ENCODE measurements at places on chromosomes 5 and 9.

DNA sequence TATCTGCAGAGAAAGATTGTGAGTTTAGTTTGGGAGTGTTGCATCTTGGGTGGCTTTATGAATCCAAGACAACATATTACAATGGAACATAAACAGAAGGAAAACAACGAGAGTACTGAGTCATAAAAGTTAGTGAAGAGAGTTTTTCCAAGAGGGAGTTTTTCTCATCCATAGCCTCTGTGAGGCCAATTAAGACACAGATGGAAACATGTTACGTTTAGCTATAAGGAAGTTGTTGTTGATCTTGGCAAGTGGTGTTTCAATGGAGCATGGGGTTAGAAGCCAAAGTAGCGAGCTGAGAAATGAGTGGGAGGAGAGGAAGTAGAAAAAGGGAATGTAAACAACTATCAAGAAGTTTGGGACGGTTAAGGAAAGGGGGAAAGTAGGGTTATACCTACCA lies 53.3 kb upstream of the SPATA31D4 start:
- DNase-seq = peak; percentile 90

- DNase-seq = no peak
These were observed 55.5 kb downstream of the MINAR2 start for GRCh38 chr5:129803403-129803802.

DNA sequence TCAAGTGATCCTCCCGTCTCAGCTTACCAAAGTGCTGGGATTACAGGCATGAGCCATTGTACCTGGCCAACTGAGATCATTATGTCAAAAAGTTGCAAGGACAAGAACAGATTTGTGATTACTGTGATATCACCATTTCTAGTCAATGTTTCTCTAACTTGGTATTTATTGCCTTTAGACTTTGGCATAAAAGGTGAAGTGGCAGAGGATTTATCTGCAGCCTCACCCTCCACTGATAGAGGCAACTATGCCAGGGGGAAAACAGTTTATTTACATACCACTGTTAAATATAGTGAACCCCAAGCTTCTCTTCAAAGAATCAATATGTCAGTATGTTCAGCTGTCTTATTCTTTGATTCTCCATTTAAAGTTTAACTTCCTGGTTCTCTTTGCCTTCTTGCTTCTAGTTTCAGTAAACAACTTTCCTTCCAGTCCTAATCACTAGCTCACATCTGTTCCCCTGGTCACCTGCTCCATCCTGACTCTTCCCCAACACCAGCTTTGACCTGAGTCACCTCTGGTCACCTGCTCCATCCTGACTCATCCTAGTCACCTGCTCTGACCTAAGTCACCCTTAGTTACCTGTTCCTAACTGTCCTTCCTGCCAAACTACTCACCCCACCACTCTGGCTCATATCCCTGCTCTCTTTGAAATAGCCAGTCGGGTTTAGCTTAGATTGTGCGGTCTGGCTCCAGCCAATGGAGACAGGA lies 29.9 kb downstream of the SEMA6A start:
- no peak for DNase-seq

- peak; percentile 71 for DNase-seq
These were observed at the start of gene MELK for GRCh38 chr9:36572515-36573418. Gene MELK, plus strand, starts transcription at chr9:36572895. Its CDS starts 8,787 bp downstream, at chr9:36581682.

DNA sequence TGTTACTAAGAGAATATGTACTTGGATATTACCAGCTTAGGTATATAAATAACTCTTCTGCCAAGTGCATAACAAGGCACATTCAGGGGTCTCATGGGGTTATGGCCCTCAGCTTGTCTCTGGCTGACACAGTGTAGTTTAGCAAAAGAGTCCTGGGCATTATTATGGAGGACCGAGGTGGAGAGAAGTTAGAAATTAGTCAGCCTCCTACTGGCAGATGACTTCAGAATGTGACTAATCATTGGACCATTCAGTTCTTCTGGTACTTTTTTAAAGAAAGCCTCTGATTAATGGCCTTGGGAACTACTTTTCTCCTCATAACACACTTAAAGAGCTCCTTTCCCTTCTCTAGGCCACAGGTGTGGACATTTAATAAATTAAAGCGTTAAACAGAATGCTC lies 178.9 kb downstream of the SH3GL2 start:
- DNase-seq = no peak

DNA sequence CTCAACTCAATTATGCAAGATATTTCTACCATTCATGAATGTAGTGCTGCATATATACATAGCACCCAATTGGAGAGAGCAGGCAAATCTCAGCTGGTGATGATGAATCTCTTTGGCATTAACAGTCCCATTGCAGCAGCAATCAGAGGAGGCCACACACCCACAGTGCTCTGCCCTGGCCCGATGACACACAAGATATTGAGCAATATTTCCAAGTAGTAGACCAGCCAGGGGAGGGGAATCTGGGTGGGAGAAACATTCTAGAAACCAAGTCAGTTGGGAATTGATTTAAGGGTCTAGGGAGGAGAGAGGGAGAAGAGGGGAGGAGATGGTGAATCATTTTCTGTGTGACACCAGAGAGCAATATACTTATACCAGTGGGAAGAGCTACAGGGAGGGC lies 14.9 kb upstream of the C5orf63 start:
- peak; percentile 98 for DNase-seq

- peak; percentile 88 for DNase-seq
These were observed 13.7 kb upstream of the GRIA1 start for GRCh38 chr5:153476767-153477166.

DNA sequence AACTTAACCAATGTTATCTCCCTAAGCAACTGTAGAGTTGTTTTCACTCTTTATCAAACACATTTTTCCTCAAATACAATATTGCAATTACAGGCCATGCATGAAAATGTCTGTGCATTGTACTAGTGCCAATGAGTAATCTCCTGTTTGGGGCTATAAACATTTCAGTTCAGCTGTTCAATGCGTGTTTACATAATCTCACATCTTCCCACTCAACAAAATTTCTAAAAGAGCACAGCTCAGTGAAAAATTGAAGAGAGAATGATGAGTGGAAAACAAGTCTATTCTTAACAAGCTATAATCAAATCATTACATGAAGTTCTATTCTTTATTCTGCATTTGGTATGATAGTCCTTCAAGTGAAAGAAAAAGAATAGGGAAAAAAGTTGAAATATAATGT lies 780.5 kb upstream of the CDH9 start:
- DNase-seq = peak; percentile 34

GRCh38 chr5:175696139-175696854 lies 38.4 kb downstream of the HRH2 start:
- DNase-seq = peak; percentile 7

DNA sequence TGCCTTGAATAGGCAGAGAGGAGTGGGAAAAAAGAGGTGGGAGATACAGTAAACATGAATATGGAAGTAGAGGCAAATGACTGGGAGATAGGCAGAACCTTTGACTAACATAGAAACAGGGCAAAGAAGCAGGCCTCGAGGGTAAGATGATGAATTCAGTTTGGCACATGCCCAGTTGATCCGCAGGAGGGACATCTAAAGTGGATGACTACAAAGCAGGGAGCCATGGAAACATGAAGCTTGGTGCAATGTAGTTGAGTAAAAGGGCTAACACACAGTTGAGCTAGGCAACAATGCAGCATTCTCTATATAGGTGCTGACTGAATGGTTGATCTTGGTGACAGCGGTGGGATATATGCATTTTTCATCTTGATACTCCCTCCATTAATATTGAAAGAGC lies 253.8 kb downstream of the DMRT2 start:
- no peak for DNase-seq
